Neuronal stem cell (in vitro differentiated cells): ENCODE measurements at places on chromosomes 2 and 18.

GRCh38 chr2:218281449-218281848 is 10.9 kb downstream of the TMBIM1 start:
- no peak for DNase-seq

DNA sequence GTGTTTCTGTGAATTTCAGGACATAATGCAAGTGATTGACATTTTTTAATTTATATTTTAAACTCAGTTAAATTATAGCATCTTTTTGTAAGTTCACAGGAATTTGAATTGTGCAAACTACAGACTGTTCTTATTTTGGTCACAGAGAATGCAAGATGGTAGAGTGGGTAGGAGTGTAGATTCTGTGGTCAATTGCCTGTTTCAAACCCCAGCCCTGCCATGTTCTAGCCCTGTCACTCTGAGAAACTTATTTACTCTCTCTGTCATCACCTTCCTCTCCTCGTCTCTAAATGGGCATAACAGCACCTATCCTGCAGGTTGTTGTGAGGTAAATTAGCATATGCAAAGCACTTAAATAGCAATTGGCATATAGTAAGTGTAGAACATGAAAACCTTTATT is 879.8 kb downstream of the CPS1 start:
- DNase-seq, result no peak

- peak; percentile 88 for DNase-seq
Measured at GRCh38 chr2:235666213-235666781, 172.5 kb downstream of the AGAP1 start.

DNA sequence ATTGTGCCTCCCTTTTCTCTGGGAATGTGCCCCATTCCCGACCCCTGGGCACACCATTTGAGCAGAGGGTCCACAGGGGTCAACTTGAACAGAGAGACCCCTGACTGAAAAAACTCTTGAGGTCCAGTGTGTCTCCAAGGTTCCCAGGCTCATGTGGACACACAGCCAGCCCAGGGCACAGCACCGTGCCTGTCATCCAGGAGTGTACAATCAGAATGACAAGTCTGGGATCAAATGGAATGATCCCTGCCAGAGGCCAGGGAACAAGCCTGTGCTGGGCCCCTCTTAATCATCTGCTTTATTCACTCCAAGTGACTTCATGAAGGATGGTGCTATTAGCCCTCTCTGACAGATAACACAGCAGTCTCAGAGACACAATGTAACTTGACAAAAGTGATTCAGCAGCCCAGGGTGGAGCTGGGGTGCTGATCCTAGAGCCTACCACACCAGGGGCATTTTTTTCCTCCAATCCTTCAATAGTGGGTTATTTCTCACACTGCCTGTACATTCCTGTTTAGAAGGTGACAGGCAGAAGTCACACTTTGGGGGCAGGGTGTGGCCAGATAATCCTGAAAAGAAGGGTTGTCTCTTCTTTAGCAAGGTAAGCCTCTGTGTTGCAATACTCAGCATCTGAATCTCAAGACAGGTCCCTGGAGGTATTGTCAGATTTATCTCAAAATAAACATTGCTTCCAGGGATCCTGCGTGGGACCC is 84.0 kb upstream of the TMEM200C start:
- no peak for DNase-seq

- no peak for DNase-seq
Measured at GRCh38 chr18:26756556-26756955, 109.0 kb downstream of the AQP4 start.

DNA sequence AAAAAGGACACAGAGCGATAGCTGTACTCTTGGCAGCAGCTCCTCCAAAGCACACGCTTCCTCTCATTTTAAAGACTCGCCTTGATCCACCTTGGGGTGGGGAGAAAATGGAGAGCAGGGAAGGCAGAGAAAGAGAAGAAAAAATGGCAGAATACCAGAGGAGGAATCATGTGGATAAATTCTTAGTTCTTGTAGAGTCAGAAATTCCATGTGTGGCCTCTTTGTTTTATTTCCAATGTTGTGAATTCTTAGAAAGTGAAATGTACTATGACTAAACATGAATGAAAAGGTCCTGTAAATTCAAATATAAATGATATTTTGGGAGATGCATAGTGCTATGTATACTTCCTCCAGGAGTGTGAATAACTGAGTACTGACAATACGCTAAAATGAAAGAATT is 89.7 kb upstream of the SESTD1 start:
- DNase-seq, result no peak
